ENCODE measurements at places on chromosomes 13 and 19. TPM values are rescaled to one million over a fixed set of nuclear protein-coding genes. Genes with fewer than 3 reads are reported as not detected.

DNA sequence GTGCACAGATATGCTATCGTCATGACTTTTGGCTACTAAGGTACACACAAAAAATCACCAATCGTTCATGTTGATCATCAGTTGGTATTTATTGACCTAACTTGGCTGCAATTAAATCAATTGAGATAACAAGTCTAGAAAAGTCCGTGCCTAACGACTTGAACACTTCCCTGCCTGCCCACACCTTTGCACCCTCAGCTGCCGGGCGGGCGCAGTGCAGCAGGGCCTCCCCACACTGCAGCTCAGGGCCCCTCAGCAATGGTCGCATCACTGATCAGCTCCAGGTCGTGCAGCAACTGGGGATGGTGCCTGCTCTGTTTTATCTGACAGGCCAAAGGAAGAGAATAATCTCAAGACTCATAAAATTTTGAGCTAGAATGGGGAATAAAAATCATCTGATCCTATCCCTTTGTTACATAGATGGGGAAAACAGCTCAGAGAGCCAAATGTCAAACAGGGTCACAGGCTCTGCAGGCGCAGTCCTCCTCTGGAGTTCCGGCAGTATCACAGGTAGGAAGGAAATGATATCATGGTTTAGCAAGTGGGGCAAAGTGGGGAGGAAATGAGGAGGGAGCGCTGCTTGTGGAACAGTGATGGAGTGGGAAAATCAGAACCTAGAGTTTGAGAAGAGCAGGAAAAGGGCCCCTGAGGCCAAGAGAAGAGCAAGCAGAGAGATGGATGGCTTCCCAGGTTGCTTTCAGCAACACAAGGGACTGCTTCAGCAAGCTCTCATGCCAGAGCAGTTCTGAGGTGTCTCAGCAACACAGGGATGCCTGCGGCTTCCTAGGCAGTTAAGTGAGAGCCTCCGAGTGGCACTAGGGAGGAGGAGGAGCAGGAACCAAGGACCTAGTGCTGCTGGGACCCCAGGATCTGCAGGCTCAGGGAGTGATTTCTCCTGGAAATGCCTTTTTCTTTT, 57.5 kb downstream of the SLC7A1 start:
- no peak for DNase-seq

DNA sequence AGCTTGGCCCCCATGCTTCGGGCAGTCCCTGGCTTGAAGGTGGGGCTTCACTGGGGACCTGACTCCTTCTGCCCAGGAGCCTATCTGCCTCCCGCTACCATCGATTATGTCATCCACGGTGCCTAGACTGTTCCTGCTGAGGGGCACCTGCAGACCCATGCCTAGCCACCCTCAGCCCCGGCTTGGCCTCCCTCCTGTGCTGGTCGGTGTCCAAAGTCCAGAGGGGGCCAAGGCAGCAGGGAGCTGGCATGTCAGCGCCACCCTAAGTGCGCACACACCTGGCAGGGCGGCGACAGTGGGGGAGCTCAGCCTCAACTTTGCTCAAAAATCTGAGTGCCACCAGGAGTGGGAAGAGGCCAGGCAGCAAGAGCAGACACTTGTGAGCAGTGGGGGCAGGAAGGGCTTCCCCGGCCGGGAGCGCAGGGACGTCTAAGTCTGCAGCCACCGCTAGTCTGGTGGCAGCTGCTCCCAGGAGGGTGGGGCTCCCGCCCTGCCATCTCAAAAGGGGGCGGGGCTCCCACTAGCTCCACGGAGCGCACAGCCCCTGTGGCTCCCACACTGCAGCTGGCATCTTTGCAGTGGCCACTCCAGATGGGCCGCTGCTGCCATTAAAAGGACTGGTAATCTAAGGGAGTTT, 13.5 kb upstream of the URAD start:
- DNase-seq, result no peak

The FAM83E gene
- 3.4 TPM for polyA plus RNA-seq

The JSRP1 gene
- 4.0 TPM for polyA plus RNA-seq

GRCh38 chr13:36965767-36966166, 33.4 kb downstream of the ALG5 start:
- DNase-seq, result no peak

DNA sequence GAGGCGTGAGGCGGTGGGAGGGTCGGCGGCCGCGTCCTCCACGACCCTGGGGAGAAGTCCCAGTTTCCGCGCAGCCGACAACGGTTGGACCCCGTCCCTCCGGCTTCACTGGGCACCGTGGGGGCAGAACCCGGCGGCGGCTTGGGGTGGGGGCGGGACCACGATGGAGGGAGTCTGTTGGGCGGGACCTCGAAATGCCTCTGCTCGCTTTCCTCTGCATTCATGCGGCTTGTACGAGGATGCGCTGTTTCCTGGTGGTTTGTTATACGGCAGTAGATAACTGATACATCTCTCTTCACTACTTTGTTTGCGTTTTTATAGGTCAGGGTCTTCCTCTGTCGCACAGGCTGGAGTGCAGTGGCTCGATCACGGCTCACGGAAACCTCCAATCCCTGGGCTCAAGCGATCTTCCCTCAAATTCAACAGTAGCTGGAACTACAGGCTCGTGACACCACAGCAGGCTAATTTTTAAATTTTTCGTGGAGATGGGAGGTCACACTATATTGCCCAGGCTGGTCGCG, 24.6 kb upstream of the ZNF846 start:
- DNase-seq, result no peak

The IGFL3 gene
- not detected for polyA plus RNA-seq

The KLF1 gene
- polyA plus RNA-seq, result not detected

- no peak for DNase-seq
Measured at GRCh38 chr19:4566402-4567051, 7.0 kb upstream of the SEMA6B start.

The MEIOSIN gene
- not detected for polyA plus RNA-seq

The AKAP11 gene
- 3.0 TPM for polyA plus RNA-seq

- no peak for DNase-seq
Measured at GRCh38 chr13:99959127-99959539, 12.4 kb downstream of the ZIC5 start.

DNA sequence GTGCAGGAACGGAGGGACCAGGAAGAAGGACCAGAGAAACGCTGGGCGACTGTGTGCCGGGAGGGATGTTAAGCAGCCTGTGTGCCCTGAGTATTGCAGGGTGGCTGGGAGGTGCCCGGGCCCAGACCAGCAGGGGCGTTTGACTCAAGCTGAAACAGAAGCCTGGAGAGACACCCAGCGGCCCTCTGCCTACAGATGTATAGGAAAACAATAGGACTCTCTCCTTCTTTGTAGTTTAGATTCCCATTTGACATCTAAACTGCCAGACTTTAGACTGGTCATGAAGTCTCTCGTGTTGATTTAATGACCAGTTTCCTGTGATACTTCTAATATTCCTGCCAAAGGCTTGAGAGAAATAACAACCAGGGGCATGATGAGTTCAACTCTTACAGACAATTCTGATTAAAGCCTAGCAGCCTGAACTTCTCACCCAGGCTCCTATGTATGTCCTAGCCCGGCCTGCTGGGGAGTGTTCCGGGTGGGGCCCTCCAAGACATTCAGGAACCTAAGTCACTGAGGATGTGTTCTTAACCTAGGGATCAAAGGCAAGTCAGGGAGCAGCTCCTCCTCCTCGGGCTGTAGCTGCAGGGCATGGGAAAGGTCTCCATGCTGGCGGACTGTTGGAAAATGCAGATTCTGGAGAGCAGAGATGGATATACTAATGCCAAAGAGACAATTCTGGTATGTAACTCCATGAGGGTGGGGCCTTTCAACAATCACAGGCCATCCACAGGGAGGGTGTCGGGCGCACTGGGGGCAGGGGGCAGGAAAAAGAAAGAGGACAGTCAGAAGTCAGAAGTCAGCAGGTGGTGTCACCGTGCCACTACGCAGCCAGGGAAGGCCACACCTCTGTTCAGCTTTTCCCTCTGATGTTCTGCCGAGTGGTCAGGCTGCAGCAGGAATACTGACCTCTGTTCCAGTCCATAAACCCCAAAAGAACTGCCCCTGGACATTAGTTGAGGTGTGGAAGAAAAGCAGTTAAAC, 131.8 kb downstream of the STARD13 start:
- DNase-seq, result no peak

DNA sequence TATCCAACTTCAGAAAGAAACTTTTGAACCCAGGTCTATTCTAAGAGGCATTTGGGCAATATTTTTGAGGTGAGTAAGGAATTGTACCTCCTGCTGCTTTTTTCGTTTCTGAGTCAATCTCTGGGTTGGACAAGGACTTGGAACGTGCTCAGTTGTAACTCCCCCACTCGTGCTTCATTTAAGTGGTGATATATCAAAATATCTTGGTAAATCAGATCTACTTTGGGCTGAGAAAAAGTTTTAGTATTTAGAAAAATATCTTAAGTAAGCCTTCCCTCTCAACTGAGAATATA, 728.9 kb downstream of the EFNB2 start:
- no peak for DNase-seq

DNA sequence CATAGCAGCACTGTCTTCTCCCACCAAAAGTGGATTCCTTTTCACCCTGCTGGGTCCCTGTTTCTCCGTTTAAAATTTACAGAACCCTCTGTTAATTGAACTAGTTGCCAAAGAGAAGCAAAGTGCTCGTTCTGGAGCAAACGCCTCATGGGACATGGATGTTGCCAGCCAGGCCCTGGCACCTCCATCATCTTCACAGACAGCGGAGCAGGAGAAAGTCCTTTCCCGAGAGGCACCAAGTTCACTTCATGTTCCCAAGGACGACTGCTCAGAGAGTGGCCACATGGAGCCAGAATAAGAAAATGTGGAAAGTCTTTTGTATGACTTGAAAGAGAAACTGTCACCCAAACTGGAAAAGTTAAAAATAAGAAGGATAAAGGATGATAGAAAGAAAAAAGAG, 151.5 kb downstream of the SOX1 start:
- no peak for DNase-seq

The CACNG6 gene
- not detected for polyA plus RNA-seq

DNA sequence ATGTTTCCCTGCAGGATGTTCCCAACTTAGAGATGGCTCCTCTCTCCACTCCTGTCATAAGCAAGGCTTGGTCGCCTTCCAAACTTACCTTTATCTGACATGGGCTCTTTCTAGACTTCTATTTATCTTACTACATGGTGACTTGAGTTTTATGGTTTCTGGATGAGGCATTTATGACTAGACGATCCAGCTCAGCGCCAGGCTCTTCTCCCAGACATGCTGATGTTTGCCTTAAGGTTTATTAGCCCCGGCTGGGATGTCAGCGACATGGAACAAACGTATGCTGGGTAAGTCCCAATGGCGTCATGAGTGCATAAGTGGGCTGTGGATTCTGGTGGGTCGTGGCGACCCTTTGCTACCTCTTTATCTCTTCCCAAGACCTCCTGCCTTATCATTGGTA, 39.8 kb upstream of the SLC15A1 start:
- no peak for DNase-seq

- DNase-seq, result no peak
Measured at GRCh38 chr13:85247780-85248179, 551.4 kb downstream of the SLITRK6 start.

The PALM gene
- polyA plus RNA-seq, result 9.2 TPM

All from pancreas (tissue), 10 donors.